NCI-H526 (cell line): ENCODE measurements at places on chromosomes 3 and 15.

GRCh38 chr3:4758957-4759656, 220.1 kb upstream of the BHLHE40 start:
- no peak for DNase-seq

GRCh38 chr3:195012571-195012970, 258.4 kb downstream of the XXYLT1 start:
- DNase-seq: no peak

DNA sequence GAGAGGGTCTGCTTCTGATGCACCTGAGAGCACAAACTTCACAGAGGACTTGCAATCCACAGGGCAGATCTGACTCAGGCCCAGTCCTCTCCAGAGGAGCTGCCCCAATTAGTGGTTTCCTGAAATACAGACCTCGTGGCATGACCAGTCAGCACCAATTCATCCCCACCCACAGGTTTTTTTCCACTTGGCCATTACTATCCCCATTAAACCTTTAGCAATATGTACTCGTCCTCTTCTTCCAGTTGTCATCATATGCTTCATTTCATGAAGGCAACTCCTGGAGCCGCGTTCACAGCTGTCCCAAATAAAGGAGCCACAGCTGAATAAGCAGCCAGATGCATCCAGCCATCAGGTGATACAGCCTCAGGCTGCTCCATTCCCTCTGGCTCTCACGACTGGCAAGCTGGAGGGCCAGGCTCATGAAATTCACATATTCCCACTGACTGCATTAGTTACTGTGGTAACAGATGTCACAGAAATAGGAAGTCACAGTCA, 163.1 kb downstream of the FMN1 start:
- no peak for DNase-seq

GRCh38 chr15:31207246-31207645, 105.7 kb upstream of the TRPM1 start:
- DNase-seq: no peak

DNA sequence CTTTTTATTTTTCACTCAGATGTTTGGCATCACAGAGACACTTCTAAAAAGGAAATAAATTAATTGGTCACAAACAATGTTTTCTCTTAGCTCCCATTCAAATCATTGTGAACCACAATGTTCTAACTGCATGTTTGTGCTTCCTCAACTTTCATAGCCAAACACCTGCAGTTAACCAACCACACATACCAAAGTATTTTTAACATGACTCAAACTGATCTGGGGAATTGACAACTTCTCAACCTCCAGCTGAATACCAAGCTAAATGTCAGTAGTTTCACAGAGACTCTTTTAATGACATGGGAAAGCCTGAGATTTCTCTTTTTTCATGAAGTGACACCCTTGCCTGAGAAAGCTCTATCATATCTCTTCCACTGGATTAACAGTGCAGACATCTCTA, 217.9 kb upstream of the MME start:
- DNase-seq: no peak

GRCh38 chr3:54361746-54362283, 239.5 kb downstream of the CACNA2D3 start:
- no peak for DNase-seq

DNA sequence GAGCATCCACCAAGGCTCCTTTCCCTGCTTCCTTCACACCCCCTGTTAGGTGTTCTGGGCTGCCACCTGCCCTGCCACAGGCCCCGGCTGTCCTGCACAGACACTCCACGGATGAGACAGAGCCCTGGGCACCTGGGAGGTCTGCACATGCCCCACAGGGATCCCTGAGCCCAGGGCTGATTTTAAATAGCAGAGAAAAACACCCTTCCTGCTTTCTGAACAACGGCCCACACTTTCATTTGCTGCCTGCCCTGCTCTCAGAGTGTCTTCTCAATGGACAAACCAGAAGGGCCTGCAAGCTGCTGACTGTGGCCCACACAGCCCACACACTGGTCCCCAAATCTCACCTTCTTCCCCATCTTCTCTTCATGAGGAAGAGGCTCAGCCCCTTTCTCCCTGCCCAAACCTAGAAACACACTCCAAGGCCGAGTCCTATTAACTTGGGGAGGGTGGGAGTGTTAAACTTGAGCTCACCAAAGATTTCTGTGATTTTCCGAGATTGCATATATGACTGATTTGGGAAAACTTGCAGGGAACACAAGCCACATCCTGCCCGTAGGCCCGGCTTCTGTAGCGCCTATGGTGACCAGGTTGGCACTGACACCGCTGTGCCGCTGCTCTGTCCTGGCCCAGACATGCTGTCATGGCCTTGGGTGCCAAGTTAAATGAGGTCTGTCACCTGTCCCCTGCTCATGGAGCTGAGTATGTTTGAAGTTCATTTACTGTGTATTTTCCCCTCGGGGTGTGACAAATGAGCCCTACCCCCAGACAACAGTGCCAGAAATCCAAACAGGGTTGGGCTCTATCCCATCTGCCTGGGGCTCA, 47.2 kb upstream of the KLF13 start:
- DNase-seq: no peak
